ENCODE measurements at places on chromosomes 2 and 18. TPM values are rescaled to one million over a fixed set of nuclear protein-coding genes. Genes with fewer than 3 reads are reported as not detected.

GRCh38 chr2:8535821-8536685 lies 145.8 kb upstream of the ID2 start:
- peaks cover 41% of the 10 kb centered on the region for H3K4me1 ChIP-seq
- no peaks in the 10 kb centered on the region for H3K27me3 ChIP-seq
- DNase-seq = no peak
- peak overlapping the region; percentile 68 for H3K27ac ChIP-seq
- peaks cover 11% of the 10 kb centered on the region for H3K36me3 ChIP-seq

Gene IMPA2
- 15.4 TPM for total RNA-seq

Gene ADAM23
- total RNA-seq = 3.1 TPM

Gene ZNF532
- 4.8 TPM for total RNA-seq

GRCh38 chr2:74658516-74658915 lies 4.5 kb downstream of the SEMA4F start:
- no peak overlapping the region for H3K4me3 ChIP-seq
- peaks cover 13% of the 10 kb centered on the region for H3K4me1 ChIP-seq
- H3K27ac ChIP-seq = no peak overlapping the region
- peaks cover 3% of the 10 kb centered on the region for H3K36me3 ChIP-seq

Gene CCDC141
- 11.8 TPM for total RNA-seq

- DNase-seq = no peak
- H3K27ac ChIP-seq = no peak overlapping the region
- no peaks in the 10 kb centered on the region for H3K27me3 ChIP-seq
Observed at GRCh38 chr2:119026890-119027289, 84.9 kb downstream of the MARCO start.

DNA sequence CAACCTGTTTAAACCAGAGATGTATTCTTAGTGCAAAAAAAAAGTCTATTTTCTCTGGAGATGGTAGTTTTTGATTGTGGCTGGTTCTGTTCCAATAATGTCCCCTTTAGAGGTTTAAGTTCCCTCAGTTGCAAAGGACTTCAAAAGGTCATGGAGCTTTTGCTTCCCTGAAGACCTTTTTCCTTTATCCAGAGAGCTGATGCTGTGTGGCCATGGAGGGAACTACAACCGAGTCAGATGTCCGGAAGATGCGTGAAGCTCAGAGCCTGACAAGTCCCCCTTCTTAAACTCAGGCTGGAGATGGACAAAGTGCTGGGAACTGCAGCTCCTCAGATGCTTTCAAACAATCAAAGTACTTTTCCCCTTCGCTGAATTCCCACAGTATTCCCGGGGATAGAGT lies 176.1 kb downstream of the TMEM18 start:
- no peaks in the 10 kb centered on the region for H3K27me3 ChIP-seq
- no peak overlapping the region for H3K4me3 ChIP-seq
- DNase-seq = no peak
- no peaks in the 10 kb centered on the region for H3K36me3 ChIP-seq

- no peaks in the 10 kb centered on the region for H3K27me3 ChIP-seq
- no peak overlapping the region for H3K27ac ChIP-seq
- no peaks in the 10 kb centered on the region for H3K4me1 ChIP-seq
- no peak overlapping the region for H3K4me3 ChIP-seq
Observed at GRCh38 chr18:39188278-39188677, 1622.7 kb upstream of the CELF4 start.

GRCh38 chr2:52526735-52527134 lies 1240.9 kb upstream of the CHAC2 start:
- no peak for DNase-seq
- H3K4me1 ChIP-seq = no peaks in the 10 kb centered on the region
- no peak overlapping the region for H3K27ac ChIP-seq
- H3K27me3 ChIP-seq = no peaks in the 10 kb centered on the region

Gene UGT1A10
- total RNA-seq = not detected

GRCh38 chr2:136242687-136243277 lies 124.8 kb upstream of the CXCR4 start:
- H3K27me3 ChIP-seq = no peaks in the 10 kb centered on the region
- peaks cover 5% of the 10 kb centered on the region for H3K36me3 ChIP-seq
- peak overlapping the region; percentile 90 for H3K27ac ChIP-seq
- peak; percentile 57 for DNase-seq
- H3K4me1 ChIP-seq = peaks cover 38% of the 10 kb centered on the region

DNA sequence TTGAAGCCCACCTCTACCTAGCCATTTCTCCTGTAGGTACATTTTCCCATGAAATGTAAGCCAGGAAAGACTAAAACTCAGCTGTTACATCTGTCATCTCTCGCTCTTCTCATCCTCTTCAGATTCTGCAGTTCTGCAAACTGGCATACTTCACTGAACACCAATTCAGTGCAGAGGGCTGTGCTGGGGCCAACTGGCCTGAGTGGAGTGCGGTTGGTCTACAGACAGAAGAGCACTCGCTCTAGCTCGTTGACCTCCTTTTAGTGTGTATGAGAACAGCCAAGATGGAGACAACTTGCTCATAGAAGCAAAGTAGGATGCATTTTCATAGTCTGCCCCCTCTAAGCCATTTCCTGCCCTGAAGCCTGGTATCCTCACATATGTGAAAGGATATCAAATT lies 862.6 kb downstream of the BCL11A start:
- no peaks in the 10 kb centered on the region for H3K4me1 ChIP-seq
- H3K27me3 ChIP-seq = no peaks in the 10 kb centered on the region
- no peaks in the 10 kb centered on the region for H3K36me3 ChIP-seq
- H3K4me3 ChIP-seq = no peak overlapping the region
- no peak overlapping the region for H3K27ac ChIP-seq

- no peaks in the 10 kb centered on the region for H3K4me1 ChIP-seq
- no peaks in the 10 kb centered on the region for H3K36me3 ChIP-seq
- no peak for DNase-seq
- H3K4me3 ChIP-seq = no peak overlapping the region
- no peak overlapping the region for H3K27ac ChIP-seq
Observed at GRCh38 chr2:133824869-133825268, 256.6 kb upstream of the NCKAP5 start.

DNA sequence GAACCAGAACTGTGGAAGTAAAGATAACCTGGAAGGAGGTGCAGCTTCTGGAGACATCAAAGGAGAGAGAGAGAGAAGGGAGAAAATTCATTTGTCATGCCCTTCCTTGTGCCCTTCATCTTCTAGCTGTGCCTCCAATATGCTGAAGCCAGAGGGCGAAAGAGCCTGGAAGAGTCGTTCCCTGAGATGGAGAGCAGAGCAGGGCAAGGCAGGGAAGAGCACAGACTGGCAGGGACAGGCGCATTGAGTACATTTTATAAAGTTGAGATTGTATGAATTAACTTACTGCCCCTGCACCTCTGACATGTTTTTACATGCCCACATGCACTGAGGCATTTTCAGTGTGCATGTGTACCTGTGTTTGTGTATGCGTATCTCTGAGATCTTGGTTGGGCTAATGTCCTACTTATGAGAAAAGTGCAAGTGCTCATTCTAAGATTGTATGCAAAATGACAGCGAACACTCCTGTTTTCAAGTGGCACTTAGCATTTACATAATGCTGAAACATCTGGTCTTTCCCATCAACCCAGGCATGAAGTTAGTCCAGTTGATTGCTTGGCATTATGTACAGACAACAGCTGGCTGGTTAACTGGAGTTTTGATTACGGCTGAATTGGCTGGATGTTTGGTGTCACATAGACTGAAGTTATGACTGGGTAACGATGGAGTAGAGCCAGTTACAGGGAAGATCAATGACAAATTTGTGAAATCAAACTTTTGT lies 23.7 kb upstream of the MMADHC start:
- H3K36me3 ChIP-seq = no peaks in the 10 kb centered on the region
- H3K4me1 ChIP-seq = no peaks in the 10 kb centered on the region
- no peak overlapping the region for H3K27ac ChIP-seq

Data from activated naive CD8-positive, alpha-beta T cell treated with anti-CD3 and anti-CD28 coated beads, Interleukin-2, amount 10 ng/mL, durations not matched to agents 7 days and 5 days (primary cell).